ENCODE measurements at places on chromosomes 5 and 9.

- DNase-seq: no peak
Measured at GRCh38 chr9:126456441-126457174, 130.0 kb downstream of the MVB12B start.

GRCh38 chr5:173637340-173637739 is 20.9 kb upstream of the BOD1 start:
- DNase-seq: no peak

GRCh38 chr5:32794086-32794485 is 83.0 kb downstream of the NPR3 start:
- no peak for DNase-seq

- no peak for DNase-seq
Measured at GRCh38 chr5:13992795-13993194, 48.3 kb upstream of the DNAH5 start.

- no peak for DNase-seq
Measured at GRCh38 chr5:99104538-99105132, 175.8 kb upstream of the CHD1 start.

DNA sequence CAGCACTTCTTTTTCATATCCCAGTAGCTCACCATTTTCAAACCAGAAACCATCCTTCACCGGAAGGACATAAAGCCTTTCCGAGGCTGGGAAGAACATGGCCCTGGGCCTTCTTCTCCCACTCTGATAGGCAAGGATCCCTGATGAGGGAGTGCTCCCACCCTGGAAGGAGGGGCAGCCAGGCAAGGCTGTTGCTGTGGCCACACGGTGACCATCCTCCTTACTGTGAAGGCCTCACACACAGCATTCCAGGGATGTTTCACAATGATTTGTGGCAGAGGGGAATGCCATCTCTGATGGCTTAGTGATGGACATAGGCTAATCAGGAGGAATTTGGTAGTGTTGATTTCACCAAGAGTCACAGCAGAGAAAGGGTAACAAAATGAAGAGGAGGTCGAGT is 130.7 kb downstream of the ADAMTS12 start:
- DNase-seq: no peak

- no peak for DNase-seq
Measured at GRCh38 chr5:6076341-6077239, 301.8 kb downstream of the MED10 start.

All from epithelial cell of prostate (primary cell).